Heart right ventricle (tissue), 16 donors: ENCODE measurements at places on chromosomes 7 and 10. TPM values are rescaled to one million over a fixed set of nuclear protein-coding genes. Genes with fewer than 3 reads are reported as not detected.
A peak's percentile ranks its signal among the peaks of the same experiment; 100 is the strongest.

The C10orf95 gene
- not detected for total RNA-seq

The AGR2 gene
- not detected for total RNA-seq

The CDH23 gene
- 7.7 TPM for total RNA-seq

The CYP2E1 gene
- total RNA-seq: 1.0 TPM

The ACSM6 gene
- not detected for total RNA-seq

The TCAF2 gene
- 0.47 TPM for total RNA-seq

DNA sequence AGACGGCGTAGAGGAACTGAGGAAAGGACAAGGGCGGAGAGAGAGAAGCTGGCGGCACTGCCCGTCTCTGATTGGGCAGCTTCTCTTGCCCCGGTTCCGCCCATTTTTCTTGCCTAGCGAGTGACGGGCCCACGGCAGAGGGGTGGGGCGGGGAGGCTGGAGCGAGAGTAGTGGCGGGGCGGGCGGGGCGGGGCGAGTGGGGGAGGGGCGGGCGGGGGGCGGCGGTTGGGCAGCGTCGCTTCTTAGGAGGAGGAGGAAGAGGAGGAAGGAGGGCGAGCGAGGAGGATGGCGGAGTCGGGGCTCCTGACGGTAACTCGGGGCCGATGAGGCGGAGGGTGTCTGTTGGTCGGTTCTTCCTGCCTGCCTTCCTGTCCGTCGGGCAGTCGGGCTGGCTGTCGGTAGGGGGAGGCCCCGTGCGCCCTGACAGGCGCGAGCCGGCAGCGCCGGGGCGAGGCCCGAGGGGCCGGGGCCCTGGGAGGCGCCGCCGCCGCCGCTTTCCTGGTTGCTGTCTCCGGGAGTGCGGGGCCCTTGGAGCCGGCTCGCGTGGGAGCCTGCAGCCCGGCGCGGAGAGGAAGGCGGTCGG lies at the start of gene SHOC2:
TSS of gene SHOC2 (plus strand) at position 256 of the 583 bp plus-strand sequence. CDS start 44,755 bp downstream, outside the sequence.
- H3K27ac ChIP-seq: peak within 1 kb of the TSS; percentile 98
- H3K36me3 ChIP-seq: peaks cover 4% of the 10 kb centered on the region
- no peaks in the 10 kb centered on the region for H3K27me3 ChIP-seq
- peak within 1 kb of the TSS; percentile 67 for H3K4me3 ChIP-seq

GRCh38 chr10:18230794-18231193 lies 90.6 kb downstream of the CACNB2 start:
- peaks cover 11% of the 10 kb centered on the region for H3K4me1 ChIP-seq
- no peak for DNase-seq
- H3K4me3 ChIP-seq: no peak overlapping the region
- H3K27ac ChIP-seq: no peak overlapping the region
- H3K27me3 ChIP-seq: no peaks in the 10 kb centered on the region

DNA sequence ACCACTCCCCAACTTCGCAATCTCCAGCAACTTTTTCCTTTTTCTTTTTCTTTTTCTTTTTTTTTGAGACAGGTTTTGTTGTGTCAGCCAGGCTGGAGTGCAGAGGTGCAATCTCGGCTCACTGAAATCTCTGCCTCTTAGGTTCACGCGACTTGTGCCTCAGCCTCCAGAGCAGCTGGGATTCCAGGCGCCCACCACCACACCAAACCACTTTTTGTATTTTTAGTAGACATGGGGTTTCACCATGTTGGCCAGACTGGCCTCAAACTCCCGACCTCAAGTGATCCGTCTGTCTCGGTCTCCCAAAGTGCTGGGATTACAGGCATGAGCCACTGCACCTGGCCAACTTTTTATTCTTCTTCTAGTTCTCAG lies 55.0 kb downstream of the KIAA1549 start:
- no peaks in the 10 kb centered on the region for H3K4me1 ChIP-seq
- no peaks in the 10 kb centered on the region for H3K36me3 ChIP-seq
- H3K4me3 ChIP-seq: no peak overlapping the region
- no peak for DNase-seq
- no peaks in the 10 kb centered on the region for H3K27me3 ChIP-seq

DNA sequence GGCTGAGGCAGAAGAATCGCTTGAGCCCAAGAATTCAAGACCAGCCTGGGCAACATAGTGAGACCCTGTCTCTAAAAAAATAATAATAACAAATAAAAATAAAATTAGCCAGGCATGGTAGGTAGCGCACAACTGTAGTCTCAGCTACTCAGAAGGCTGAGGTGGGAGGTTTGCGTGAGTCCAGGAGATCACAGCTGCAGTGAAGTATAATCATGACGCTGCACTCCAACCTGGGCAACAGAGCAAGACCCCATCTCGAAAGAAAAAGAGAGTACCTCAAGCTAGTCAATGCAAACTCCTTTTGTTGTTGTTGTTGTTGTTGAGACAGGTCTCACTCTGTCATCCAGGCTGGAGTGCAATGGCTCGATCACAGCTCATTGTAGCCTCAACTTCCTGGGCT lies 34.0 kb upstream of the NFE2L3 start:
- H3K27ac ChIP-seq: no peak overlapping the region
- H3K27me3 ChIP-seq: peaks cover 40% of the 10 kb centered on the region
- no peak for DNase-seq
- H3K4me1 ChIP-seq: no peaks in the 10 kb centered on the region

DNA sequence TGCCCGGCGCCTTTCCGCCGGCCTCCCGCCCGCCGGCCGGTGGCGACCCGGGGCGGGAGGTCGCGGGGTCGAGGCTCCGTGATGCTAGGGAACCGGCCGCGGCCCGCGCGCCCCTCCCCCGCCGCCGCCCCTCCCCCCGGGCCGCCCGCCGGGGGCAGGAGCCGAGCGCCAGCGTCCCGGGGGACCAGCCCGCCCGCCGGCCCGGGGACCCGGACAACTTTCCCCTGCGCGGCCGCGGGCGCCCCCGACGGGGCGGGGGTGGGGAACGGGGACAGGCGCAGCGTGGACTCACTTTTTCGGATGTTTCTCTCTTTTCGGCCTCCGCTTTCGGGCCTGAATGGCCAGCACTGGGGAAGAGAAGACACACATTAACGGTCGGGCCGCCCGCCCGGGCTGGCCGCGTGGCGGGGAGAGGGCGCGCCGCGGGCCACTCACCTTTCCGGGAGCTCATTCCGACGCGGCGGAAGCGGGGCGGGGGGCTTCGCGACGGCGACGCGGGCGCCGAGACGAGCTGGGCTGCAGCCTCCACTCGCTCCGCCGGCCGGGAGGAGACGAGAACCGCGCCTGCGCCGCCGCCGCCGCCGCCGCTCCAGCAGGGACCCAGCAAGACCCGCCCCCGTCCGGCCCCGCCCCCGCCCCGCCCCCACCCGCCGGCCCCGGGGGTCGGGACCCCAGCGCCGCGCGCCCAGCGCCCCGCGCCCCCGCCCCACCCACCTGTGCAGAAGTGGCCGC lies at the start of gene SRPK2:
TSS of gene SRPK2 (minus strand) at position 566 of the 732 bp plus-strand sequence.
- peak; percentile 74 for DNase-seq
- H3K27ac ChIP-seq: peak within 1 kb of the TSS; percentile 77
- H3K4me3 ChIP-seq: peak within 1 kb of the TSS; percentile 87
- H3K36me3 ChIP-seq: no peaks in the 10 kb centered on the region

GRCh38 chr7:99579956-99580777 lies 17.9 kb upstream of the TMEM225B start:
- no peaks in the 10 kb centered on the region for H3K4me1 ChIP-seq
- peak; percentile 30 for DNase-seq
- H3K27ac ChIP-seq: no peak overlapping the region

- H3K27me3 ChIP-seq: no peaks in the 10 kb centered on the region
- H3K4me1 ChIP-seq: peaks cover 39% of the 10 kb centered on the region
- H3K27ac ChIP-seq: peak overlapping the region; percentile 28
- H3K4me3 ChIP-seq: no peak overlapping the region
- DNase-seq: no peak
- peaks cover 3% of the 10 kb centered on the region for H3K36me3 ChIP-seq
These were observed 29.2 kb downstream of the GBX1 start for GRCh38 chr7:151138153-151138851.

GRCh38 chr10:42989481-42989921 lies 87.4 kb upstream of the RET start:
- H3K4me3 ChIP-seq: no peak overlapping the region
- no peak overlapping the region for H3K27ac ChIP-seq
- H3K4me1 ChIP-seq: no peaks in the 10 kb centered on the region
- DNase-seq: no peak
- no peaks in the 10 kb centered on the region for H3K36me3 ChIP-seq

GRCh38 chr10:13592306-13592705 lies 5.5 kb downstream of the PRPF18 start:
- no peak overlapping the region for H3K27ac ChIP-seq
- H3K4me1 ChIP-seq: peaks cover 23% of the 10 kb centered on the region
- H3K27me3 ChIP-seq: no peaks in the 10 kb centered on the region
- peaks cover 9% of the 10 kb centered on the region for H3K36me3 ChIP-seq
- H3K4me3 ChIP-seq: no peak overlapping the region
- no peak for DNase-seq

DNA sequence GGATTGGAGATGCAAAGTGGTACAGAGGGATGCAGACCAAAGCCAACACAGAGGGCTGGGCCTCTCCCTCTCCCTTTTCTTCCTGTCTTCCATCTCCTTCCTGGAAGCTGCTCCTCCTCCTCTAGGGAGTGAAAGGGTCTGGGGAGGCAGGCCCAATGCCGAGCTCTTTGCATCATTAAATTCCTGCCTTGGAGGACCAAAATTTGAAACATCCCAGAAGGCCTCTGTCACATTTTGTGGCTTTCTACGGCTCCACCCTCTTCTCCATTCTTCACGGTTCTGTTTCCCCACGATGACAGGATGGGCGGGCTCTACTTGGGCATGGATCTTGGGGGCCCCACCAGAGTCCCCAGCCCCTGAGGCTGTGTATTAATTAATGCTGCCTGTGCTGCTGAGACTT lies 76.4 kb downstream of the NEURL1 start:
- no peaks in the 10 kb centered on the region for H3K4me1 ChIP-seq
- H3K36me3 ChIP-seq: no peaks in the 10 kb centered on the region
- no peak overlapping the region for H3K4me3 ChIP-seq
- no peak for DNase-seq
- H3K27ac ChIP-seq: no peak overlapping the region
- H3K27me3 ChIP-seq: no peaks in the 10 kb centered on the region

DNA sequence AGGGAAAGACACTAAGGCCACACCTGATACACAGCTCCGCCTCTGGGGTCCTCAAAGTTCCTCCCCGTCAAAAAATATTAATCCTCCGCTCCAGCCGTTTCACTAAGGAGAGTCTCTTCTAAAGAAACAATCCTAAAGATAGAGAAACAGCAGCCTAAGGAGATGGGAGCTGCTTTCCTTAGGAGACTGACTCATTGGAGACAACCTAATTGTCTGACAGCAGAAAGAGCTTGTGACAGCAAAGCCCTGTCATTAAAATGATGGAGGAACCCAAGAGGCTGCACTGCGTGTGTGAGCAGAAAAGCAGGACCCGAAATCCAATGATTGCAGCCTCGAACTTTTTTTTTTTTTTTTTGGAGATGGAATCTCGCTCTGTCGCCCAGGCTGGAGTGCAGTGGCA lies 44.0 kb upstream of the TNRC18 start:
- H3K4me3 ChIP-seq: no peak overlapping the region
- no peaks in the 10 kb centered on the region for H3K36me3 ChIP-seq
- DNase-seq: no peak
- H3K27ac ChIP-seq: no peak overlapping the region
- peaks cover 6% of the 10 kb centered on the region for H3K4me1 ChIP-seq

- peaks cover 58% of the 10 kb centered on the region for H3K4me1 ChIP-seq
- no peak overlapping the region for H3K4me3 ChIP-seq
- no peaks in the 10 kb centered on the region for H3K27me3 ChIP-seq
These were observed 12.0 kb downstream of the AFAP1L2 start for GRCh38 chr10:114392112-114392835.

DNA sequence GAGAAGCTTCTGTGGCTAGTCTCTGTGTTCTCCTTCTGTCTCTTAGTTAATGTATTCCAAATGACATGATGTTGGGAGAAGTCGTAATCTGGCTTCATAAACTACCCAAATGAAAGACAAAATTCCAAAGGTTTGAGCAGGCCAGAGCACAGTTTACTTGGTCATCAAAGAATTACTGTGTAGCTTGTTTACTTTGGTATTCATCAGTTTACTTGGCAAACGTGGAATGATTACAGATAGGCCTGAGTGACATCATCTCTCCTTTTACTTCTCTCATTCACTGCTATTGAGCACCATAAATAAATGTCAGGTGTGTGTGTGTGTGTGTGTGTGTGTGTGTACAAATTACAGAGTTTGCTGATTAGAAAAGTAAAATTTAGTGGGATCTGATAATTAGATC lies 327.3 kb downstream of the PHTF2 start:
- H3K27ac ChIP-seq: no peak overlapping the region
- no peaks in the 10 kb centered on the region for H3K27me3 ChIP-seq
- H3K4me1 ChIP-seq: no peaks in the 10 kb centered on the region
- no peak overlapping the region for H3K4me3 ChIP-seq
- no peak for DNase-seq

- H3K27ac ChIP-seq: no peak overlapping the region
- H3K27me3 ChIP-seq: no peaks in the 10 kb centered on the region
- no peak for DNase-seq
- H3K4me1 ChIP-seq: no peaks in the 10 kb centered on the region
- H3K36me3 ChIP-seq: no peaks in the 10 kb centered on the region
- H3K4me3 ChIP-seq: no peak overlapping the region
These were observed 8.6 kb upstream of the WBP1L start for GRCh38 chr10:102735065-102735562.

DNA sequence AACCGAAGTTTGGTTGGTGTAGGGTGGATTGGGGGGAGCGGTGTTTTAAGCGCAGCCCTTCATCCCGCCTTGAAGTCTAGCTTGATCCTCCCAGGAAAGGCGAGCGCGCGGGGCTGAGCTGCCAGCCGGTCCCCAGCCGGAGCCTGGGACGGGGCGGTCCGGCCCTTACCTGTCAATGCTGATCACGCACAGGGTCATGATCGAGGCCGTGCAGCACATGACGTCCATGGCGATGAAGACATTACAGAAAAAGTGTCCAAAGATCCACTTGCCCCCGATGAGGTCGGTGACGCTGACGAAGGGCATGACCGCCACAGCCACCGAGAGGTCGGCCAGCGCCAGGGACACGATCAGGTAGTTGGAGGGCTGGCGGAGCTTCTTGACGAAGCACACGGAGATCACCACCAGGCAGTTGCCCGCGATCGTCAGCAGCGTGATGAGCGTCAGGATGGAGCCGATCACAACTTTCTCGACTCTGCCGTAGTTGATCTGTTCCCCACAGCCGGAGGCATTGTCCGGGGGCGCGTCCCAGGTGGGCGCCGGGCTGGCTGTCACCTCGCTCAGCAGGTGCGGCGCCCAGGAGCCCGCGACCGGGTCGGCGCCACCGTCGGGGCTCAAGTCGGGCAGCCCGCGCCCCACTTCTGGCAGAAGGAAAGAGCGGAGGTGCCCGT lies 740 bp downstream of the HTR7 start:
- H3K4me1 ChIP-seq: peaks cover 7% of the 10 kb centered on the region
- peak; percentile 14 for DNase-seq
- H3K36me3 ChIP-seq: no peaks in the 10 kb centered on the region
- peak overlapping the region; percentile 60 for H3K4me3 ChIP-seq
- H3K27ac ChIP-seq: no peak overlapping the region
- H3K27me3 ChIP-seq: peaks cover 37% of the 10 kb centered on the region

DNA sequence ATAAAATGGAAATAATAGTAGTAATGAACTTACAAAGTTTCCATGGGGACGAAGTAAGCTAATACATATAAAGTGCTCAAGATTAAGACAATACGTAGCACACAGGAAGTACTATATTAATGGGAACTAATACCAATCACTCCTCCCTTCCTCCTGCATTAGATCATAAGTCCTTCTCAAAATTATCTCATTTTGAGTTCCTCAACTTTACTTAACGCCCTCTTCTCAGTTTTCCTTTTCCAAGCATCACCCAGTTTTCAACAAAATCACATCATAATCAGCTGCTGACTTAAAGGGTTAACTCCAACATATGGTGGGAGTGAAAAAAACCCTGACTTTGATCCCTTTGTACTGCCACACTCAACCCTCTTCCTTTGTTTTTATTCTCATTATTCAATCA lies 24.4 kb downstream of the JMJD1C start:
- H3K36me3 ChIP-seq: no peaks in the 10 kb centered on the region
- DNase-seq: no peak
- H3K4me1 ChIP-seq: peaks cover 51% of the 10 kb centered on the region
- H3K4me3 ChIP-seq: no peak overlapping the region
